Psoas muscle (tissue), 8 donors: ENCODE measurements at places on chromosomes 4 and X.

DNA sequence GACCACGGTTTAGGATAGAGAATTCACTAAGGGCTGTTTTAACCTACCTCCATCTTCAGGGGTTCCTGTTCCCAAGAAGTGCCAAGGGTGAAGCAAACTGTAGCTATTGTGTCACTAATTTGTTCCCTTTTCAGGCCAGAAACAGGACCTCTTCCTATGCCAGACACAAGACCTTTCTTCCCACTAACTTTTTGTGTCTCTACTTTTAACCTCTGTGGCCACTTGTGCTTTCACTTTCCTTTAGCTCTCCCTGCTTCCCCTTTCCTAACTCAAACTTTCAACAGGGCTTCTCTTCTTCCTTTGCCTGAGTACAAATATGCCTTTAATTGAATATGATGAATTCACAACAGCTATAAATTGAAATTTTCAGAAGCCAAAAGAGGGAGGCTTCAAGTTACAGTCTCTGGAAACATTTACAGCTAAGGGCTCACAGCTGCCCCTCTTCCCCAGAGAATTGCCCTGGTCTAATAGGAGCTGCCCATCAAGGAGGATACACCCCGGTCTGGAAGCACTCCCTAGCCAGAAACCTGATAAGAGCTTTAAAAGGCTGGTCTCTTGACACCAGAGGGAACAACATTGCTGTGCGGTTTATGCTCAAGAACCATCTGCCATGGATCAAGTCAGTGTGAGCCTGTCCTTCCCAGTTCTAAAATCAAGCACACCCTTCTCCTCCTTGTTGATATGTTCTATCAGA lies 61.7 kb upstream of the PLS3 start:
- DNase-seq = no peak

DNA sequence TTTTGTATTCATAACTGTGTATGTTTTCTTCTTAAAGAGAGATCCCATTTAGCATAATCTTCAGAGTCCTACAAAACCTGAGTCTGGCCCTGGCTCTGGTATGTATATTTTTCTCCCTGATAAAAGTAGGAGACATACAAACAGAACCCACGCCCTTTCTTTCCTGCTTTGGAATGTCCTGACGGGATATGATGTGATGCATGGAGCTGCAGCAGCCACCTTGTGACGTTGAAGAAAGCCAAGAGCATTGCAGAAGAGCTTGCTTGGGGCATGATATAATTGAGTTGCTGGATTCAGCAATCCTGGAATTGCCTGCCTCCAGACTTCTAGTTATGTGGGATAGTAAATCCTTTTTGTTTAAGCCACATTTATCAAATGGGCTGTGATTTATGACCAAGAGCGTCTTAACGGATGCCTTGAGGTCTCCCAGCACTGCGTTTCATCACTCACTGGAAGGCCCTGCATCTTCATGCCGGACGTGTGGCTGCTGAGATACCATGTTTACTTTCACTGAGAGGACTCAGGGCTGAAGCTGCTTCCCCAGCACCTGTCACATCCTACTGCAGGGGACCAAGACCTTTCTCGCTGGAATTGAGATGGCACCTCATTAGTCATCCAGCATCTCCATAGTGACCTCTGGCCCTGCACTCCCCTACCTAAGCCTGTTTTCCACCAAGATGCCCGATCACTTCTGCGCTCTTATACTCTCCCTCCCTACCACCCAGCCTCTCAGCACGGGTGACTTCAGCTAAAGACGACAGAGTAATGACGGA lies 107.0 kb downstream of the ENPP6 start:
- no peak for DNase-seq

- no peak for DNase-seq
Observed at GRCh38 chr4:181939199-181939945, 303.8 kb upstream of the TENM3 start.

DNA sequence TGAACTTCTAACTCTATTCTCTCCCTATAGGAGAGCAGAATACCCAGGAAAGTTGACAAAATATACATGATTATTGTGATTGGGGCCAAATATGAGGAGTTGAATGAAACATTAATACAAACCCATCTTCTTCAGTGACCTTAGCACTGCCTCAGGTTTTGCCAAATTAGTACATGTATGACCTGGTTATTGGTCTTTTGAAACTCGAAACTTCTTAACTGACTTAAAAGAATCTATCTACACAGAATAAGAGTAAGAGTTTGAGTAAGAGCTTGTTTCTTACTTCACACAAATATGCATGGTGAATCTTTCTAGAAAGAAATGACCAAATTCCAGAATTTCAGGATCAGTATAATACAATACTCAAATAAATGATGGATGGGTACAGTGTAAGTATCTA lies 213.0 kb upstream of the GK2 start:
- no peak for DNase-seq

DNA sequence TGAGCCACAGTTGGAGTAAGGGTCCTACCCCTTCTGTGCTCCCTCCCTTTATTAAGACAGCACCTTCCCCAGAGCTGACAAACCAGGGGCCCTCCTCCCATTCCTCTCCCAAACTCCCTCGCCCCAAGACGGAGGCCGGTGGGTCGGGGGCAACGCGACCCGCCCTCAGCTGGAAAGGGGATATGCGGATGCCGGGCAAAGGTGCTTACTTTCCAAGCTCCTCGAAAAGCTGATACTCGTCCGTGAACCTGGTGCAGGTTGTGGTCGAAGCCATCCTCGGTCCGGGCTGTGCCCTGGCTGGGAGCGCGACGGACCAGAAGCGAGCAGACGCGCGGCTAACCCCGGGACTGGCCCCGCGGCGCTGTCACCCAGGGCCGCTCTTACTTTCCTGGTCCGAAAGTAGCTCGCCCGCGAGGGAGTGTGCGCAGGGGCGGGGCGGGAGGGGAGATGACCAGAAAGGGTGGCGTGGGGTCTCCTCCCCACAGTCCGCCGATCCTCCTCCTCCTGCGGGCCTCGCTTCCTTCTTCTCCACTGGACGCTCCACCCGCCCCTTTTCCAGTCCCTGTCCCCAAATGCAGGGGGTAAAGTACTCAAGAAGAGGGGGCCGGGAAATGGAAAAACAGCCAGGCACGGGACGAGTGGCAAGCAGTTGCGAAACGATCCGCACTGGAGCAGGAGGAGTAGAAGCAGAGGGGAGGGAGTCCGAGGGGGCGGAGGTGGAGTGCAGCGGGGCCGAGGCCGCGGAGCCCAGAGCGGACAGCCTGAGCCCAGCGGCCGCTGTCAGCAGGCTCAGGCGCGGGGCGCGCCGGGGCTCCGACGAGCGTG lies 531 bp downstream of the CAMK2D start:
- DNase-seq = peak; percentile 89

GRCh38 chr4:76702440-76703122 lies 195.4 kb downstream of the SOWAHB start:
- no peak for DNase-seq

GRCh38 chrX:108353452-108353851 lies 84.8 kb downstream of the COL4A6 start:
- DNase-seq = no peak

- DNase-seq = peak; percentile 80
Observed at GRCh38 chr4:26753617-26754016, 107.0 kb upstream of the STIM2 start.

GRCh38 chr4:141783770-141784169 lies 147.4 kb downstream of the IL15 start:
- no peak for DNase-seq

DNA sequence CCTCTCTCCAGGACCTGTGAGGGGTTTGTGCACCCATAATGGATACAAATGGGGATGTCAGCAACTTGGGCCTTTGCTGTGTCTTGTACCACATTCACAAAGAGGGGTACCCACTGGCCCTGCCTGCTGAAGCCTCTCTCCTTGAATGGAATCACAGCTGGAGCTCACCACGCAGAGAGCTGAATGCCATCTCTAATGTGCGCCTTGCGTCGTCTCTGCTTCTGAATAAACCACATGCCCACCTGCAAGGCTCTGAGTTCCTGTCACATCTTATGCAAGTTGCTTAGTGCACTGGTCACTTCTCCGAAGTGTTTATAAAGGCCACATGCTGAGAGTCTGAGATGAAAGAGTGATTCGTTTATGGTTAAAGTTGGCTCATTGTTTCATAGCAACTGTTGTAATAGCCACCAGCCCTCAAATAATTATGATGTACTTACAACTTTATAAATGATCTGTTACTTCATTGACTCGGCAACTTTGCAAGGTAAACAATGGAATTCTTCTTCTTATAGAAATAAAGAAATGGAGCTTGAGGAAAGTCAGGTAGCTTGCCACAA lies 6.2 kb upstream of the PUDP start:
- no peak for DNase-seq

GRCh38 chr4:2793586-2794485 lies 951 bp downstream of the SH3BP2 start:
- DNase-seq = peak; percentile 67

GRCh38 chrX:20032201-20032600 lies 41.3 kb upstream of the BCLAF3 start:
- DNase-seq = no peak

- no peak for DNase-seq
Observed at GRCh38 chr4:173051716-173052115, 116.9 kb upstream of the GALNT7 start.

DNA sequence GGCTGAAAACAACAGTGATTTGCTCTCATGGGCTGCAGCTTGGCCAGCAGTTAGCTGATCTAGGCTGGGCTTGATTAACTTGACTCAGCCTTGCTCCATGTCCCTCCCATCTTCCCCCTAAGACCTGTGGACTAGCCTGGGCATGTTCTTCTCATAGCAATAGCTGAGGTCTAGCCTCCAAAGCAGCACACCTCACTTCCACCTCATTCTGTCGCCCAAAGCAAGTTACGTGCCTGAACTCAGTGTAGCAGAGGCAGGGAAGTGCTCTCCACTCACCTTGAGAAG lies 62.2 kb downstream of the EVC start:
- DNase-seq = no peak
